Muscle of arm (tissue), 14 donors: ENCODE measurements at places on chromosomes 12 and 14. TPM values are rescaled to one million over a fixed set of nuclear protein-coding genes. Genes with fewer than 3 reads are reported as not detected.
A peak's percentile ranks its signal among the peaks of the same experiment; 100 is the strongest.

GRCh38 chr14:73633116-73634010, 11.4 kb upstream of the DNAL1 start:
- DNase-seq: peak; percentile 77

DNA sequence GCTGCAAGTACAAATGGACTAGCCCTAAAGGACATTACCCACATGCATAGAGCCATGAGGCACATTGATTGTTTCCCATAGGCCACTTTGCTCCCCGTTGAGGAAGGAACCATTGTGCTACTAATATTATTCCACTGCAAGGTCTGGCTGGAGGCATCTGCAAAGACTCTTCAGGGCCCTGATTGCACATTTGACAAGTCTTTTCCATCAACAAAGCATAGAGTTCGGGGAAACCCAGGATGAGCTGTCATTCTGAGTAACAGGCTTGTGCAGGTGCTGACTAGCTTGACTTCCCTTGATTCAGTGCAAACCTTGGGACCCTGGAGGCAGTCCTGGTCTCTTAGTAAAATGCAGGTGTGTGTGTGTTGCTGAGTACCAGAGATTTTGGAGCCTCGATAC, 73.8 kb downstream of the SUSD6 start:
- DNase-seq: no peak

DNA sequence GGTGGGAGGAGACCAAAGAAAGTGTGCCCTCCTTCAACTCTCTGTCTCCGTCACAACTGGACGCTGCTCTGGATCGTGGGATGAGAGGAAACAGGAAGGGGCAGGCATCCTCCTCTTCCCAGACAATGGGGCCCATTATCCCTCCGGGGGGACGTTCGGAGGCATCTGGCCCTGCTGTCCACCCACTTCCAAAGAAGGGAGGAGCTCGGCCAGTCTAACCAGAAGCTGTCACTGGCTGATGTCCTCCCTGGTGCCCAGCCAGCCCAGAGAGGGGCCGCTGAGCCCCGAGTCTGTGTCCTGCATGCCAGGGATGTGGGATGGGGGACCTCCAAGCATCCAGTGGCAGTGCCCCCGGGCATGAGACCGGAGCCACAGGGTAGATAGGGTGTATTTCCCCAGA, 39.8 kb upstream of the MEG3 start:
- DNase-seq: no peak

GRCh38 chr12:24482882-24483604, 465.9 kb downstream of the BCAT1 start:
- no peak for DNase-seq

GRCh38 chr12:62761658-62762057, 173.3 kb downstream of the PPM1H start:
- DNase-seq: no peak

- no peak for DNase-seq
Observed at GRCh38 chr12:89278169-89278568, 74.1 kb downstream of the DUSP6 start.

Gene ARHGAP9
- 6.0 TPM for polyA plus RNA-seq

Gene CDCA3
- 14.4 TPM for polyA plus RNA-seq

Gene MANSC4
- polyA plus RNA-seq: not detected
